ENCODE measurements at places on chromosomes 6 and 20.

DNA sequence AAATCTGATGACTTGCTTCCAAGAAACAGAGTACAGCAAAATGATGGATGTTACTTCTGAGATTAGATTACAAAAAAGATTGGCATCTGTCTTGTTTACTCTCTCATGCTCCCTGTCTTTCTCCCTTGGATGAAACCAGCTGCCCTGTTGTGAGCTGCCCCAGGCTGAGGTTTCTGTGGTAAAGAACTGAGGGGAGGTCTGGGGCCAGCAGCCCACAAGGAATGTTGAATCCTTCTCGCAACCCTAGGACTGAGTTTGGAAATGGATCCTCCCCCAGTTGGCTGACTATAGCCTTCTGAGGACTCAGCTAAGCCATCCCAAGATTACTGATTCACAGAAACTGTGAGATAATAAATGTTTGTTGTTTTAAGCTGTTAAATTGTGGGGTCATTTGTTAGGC lies 5.6 kb upstream of the HECA start:
- no peak for DNase-seq

DNA sequence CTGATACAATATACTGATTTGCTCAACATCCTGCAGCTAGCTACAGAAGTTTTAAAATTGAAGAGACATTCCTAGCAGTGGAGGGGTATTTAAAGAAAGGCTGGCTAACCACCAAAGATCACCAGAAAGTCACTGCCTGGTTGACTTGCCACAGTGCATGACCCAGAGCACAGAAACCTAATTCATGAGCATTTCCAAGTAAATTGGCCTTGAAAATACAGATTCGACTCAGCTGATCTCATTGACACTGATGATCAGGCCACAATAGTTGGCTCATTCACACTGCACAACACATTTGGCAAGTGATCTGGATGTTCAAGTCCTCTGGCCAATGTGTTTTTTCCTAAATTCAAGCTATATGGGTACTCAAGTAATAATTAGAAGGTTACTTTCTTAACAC lies 13.3 kb upstream of the TDRD6 start:
- no peak for DNase-seq

GRCh38 chr6:148501178-148501590 lies 158.5 kb downstream of the SASH1 start:
- no peak for DNase-seq

- no peak for DNase-seq
These were observed 981.0 kb upstream of the CITED2 start for GRCh38 chr6:140355476-140355875.

DNA sequence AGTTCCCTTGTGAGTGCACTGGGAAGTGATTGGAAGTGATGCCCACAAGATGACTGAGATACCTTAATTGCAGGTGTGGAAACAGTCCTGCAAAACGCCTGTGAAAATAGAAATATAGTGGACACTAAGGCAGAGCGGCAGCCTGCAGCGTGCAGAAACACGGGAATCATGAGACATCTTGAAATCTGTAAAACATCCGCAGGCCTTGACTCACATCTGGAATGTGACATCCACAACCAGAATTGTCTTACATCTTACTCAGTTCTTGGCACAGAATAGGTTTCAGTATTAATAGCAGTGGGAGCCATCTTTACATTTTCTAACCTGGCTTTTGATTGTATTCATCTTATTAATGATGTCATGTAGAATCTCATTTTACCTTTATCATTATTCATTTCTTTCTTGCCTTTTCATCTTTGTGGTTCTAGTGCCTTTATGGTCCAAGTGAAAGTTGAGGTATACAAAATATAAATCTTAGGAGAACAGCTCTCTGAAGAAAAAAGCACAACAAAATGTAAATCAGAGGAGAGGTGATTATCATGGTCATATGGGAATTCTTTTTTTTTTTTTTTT lies 44.6 kb downstream of the CDYL start:
- DNase-seq = no peak

DNA sequence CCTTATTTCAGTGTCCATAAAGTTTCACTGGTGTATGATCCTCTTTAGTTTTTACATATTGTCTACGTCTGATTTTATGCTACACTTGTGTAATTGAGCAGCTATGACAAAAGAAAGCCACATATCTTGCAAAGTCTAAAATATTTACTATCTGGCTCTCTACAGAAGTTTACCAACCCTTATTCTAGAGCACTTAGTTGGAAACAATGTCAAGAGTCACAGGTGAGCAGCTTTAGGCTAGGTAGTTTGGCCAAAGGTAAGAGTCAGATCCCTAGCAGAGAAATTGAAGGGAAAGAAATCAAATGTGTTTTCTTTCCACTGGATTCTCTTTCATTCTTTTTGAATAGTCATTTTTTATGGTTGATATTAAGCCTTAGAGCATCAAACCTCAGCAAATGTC lies 34.7 kb upstream of the STXBP5 start:
- DNase-seq = no peak

DNA sequence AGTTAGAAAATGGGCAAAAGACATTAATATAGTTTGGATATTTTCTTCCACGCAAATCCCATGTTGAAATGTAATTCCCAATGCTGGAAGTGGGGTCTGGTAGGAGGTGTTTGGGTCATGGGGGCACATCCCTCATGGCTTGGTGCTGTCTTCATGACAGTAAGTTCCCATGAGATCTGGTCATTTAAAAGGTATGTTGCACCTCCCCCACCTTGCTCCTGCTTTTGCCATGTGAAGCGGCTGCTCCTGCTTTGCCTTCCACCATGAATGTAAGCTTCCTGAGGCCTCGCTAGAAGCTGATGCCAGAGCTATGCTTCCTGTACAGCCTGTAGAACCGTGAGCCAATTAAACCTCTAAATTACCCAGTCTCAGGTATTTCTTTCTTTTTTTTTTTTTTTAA lies 16.3 kb upstream of the TMEM14A start:
- DNase-seq = no peak

DNA sequence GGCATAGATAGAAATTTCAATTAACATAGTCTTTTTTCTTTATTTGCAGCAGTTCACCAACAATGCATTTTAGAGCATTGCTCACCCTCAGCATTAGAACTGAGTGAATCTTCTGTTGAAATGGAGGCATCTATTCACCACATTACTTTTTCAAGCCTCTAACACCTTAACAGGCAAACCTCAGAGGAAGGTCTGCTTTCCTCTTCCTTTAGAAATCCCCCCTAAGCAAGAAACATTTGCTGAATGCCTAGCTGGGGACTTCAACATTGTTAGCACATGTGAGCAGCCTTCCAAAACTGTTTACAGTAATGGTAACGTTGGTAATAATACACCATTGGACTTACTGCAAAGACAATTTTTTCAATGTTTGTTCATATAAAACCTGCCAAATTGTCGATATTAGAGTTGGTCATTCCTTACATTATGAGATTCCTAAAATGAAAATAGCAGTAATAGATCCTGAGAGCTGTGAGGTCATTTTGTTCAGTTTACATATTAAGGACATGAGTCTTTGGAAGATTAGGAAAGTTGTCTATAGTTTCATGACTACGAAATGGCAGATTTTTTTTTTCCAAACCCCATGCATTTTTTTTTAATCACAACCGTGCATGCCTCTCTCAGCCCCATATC lies 20.6 kb upstream of the AKIRIN2 start:
- no peak for DNase-seq

GRCh38 chr20:39946931-39947330 lies 742.1 kb downstream of the MAFB start:
- no peak for DNase-seq

GRCh38 chr6:92109956-92110355 lies 1309.4 kb downstream of the EPHA7 start:
- DNase-seq = no peak

GRCh38 chr6:52511572-52512151 lies 65.2 kb downstream of the TRAM2 start:
- no peak for DNase-seq

DNA sequence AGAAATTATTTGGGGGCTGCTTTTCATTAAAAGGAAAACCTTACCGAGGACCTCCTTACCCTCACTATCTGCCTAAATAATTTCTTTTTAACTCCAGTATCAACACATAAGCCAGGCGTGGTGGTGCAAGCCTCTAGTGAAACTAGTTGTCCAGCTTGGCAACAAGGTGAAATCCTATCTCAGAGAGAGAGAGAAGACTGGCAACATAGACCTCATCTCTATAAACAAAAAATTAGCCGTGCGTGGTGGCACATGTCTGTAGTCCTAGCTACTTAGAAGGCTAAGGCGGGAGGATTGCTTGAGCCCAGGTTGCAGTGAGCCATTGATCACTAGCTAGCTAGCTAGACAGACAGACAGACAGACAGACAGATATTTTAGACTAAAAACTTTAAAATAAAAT lies 92.5 kb downstream of the ARMC2 start:
- DNase-seq = no peak

DNA sequence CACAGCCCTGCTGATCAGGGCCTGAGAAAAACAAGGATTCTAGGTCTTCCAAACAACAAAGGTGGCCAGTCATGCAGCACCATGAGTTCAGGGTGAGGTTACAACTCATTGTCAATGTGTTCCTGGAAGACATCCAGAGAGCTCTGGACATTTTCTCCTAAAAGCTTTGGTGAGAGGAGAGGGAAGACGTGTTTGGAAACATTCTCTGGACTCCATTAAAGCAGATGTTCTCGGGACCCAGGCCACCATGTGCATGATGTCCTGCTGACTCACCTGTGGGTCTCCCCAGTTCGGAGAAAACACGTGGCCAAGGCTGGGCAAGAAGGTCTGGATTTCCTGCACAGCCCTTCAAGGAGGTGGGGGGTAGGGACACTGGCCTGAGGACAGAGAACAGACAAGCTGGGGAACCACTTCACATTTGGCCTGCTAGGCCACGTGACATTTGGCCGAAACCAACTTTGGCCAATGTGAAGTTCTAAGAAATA lies 61.6 kb downstream of the KCNB1 start:
- DNase-seq = no peak

DNA sequence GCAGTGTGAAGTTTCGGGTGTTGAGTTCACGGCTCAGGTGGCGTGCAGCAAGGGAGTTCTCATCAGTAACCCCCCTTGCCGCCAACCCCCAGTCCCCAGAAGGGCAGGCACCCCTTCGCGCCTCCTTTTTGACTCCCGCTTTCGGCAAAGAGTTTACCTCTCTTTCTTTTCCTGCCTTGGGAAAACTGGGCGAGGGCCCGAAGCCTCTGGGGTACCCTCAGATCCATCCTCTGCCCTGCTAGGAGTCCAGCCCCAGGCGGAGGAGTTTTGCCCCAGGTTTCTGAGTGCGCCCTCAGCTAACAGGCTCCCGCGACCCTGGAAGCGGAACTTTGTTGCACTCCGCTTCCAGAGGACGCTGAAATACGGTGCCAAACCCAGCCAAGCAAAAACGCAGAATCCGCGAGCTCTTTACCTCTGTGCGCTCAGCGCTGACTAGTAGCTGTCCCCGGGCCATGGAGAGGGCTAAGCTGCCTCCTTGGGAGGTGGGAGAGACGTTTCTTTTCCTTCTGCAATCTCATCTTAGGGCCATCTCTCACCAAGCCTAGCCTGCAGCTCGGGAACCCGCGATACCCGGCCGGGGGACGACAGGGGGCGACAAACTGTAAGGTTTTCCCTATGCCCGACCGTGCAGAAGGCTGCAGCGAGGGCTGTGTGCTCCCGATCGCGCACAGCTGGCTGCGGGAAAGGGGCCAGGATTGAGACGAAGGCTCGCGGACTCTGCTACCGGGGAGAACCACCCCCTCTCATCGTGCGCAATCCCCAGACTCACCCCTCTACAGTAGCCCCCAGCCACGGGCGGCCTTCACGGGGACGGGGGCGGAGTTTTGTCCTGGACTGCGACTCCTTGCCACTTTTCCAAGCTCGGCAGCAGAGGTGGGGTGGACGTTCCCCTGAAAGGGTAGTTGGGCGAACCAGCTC lies 2.7 kb upstream of the PAX1 start:
- no peak for DNase-seq

DNA sequence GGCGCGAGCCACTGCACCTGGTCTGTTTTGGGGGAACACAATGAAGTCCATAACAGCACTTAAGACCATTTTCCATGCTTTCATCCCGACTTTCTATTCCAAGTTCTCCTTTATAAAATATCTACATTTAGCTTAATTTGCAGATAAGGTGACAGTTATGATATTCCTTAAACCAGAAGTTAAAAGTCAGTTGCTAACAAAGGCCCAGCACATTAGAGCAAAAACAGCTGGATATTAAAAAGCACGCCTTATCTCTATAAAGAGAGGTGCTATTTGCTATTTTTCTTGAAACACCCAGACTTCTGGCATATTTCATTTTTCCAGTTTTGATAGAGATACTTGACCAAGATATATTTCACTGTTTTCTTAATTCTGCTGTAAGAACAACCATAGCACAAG lies 15.8 kb downstream of the OR2B2 start:
- DNase-seq = no peak

DNA sequence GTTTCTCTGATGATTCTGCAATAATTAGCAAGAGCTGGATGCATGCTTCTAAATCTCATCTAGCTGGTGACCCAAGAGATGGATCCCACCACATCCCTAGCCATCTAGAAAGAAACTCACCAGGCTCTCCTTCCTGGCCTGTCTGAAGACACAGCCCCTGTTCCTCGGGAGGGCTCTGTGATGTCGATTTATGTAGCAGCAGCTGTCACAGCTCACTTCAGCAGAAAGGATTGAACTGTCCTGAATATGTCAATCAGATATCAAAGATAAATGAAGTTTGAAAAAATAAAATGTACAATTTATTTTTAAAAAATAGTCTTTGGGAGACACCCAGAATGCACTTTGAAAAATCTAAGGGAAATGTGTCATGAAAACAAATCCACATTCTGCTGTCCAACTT lies 67.3 kb upstream of the TSHZ2 start:
- no peak for DNase-seq

GRCh38 chr6:81625216-81625615 lies 127.3 kb downstream of the TENT5A start:
- no peak for DNase-seq

GRCh38 chr20:13420625-13421024 lies 199.6 kb downstream of the ISM1 start:
- no peak for DNase-seq

DNA sequence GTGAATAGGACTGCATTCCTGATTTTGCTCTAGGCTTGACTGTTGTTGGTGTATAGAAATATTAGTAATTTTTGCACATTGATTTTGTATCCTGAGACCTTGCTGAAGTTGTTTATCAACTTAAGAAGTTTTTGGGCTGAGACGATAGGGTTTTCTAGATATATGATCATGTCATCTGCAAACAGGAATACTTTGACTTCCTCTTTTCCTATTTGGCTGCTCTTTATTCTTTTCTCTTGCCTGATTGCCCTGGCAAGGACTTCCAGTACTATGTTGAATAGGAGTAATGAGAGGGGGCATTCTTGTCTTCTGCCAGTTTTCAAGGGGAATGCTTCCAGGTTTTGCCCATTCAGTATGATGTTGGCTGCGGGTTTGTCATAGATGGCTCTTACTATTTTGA lies 13.4 kb downstream of the HLA-DOB start:
- DNase-seq = no peak

- DNase-seq = no peak
These were observed 532.5 kb downstream of the KIF16B start for GRCh38 chr20:16040742-16041141.

DNA sequence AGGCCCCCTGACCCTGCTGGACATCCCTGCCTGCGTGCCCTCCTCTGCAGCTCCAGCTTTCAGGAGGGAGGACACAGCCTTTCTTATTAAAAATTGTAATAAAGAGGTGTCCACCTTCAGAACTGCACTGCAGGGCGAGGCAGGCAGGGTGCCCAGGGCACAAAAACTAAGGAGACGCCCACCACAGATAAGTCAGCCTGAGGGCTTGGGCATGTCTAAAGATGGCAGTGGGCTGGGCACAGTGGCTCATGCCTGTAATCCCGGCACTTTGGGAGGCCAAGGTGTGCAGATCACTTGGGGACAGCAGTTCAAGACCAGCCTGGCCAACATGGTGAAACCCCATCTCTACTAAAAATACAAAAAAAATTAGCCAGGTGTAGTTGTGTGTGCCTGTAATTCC lies 7.0 kb upstream of the C20orf144 start:
- DNase-seq = no peak

GRCh38 chr6:147216915-147217314 lies 12.7 kb downstream of the STXBP5 start:
- no peak for DNase-seq

Data from GDM1 (cell line).